Stimulated activated CD4-positive, alpha-beta T cell treated with anti-CD3 and anti-CD28 coated beads, TNF-alpha, amount 100 ng/mL, for 4 hours (primary cell): ENCODE measurements at places on chromosomes 6 and 20.
A peak's percentile ranks its signal among the peaks of the same experiment; 100 is the strongest.

GRCh38 chr6:78909391-78909790 is 42.0 kb downstream of the IRAK1BP1 start:
- no peak for DNase-seq

- DNase-seq = no peak
Observed at GRCh38 chr6:155093430-155093829, 98.3 kb downstream of the TIAM2 start.

GRCh38 chr6:157029980-157030690 is 253.0 kb downstream of the ARID1B start:
- no peak for DNase-seq

- DNase-seq = no peak
Observed at GRCh38 chr6:2109796-2110195, 135.6 kb downstream of the GMDS start.

DNA sequence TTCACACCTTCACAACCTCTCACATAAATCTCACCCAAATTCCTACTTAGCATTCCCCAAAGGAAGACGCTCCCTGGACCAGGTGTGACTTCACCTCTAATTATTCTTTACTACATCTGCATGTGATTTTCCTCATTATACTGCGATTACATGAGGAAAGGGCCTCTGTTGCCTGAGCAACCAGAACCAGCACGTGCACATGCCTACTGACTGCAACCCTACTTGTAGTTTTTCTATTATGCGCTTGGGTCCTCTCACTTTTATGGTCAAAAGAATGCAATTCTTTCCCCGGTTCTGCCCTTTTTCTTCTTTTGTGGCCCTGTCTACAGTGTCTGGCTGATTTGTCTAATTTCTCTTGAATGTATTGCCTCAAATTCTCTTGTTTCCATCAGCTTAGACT is 20.4 kb upstream of the ANKEF1 start:
- no peak for DNase-seq

DNA sequence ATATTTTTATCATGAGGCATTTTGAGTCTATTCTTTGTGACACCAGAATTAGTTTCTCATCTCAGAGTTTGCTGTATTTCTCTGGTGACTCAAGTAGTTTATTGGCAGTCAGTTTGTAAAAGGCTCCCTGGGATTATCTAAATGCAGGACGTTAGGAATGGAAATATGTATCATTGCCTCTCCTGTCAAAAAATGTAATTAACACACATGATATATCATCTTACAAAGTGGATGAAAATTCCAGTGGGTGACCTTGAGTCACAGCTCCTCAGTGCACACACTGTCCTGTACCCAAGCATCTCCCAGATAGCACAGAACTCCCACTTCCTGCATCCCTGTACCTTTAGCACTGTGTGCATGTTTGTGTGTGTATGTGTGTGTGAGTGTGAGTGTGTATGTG is 258.6 kb downstream of the LAMA2 start:
- DNase-seq = no peak

DNA sequence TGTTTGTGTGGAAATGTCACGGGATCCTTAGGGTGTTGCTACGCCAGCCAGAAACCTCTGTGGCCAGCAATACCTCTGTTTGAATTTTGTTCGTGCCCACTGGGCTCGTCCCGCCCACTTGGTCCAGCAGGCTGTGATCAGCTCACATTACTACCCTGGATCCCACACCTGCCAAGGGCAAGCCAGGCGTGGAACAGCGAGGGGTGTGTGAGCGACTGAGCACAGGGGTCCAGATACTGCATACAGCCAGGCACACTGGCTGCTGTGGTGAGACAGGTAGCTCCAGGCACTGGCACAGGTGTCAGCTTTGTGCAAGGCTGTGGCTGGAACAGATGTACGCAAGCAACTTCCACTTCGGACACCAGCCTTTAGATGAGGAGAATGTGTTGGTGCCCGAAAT is 718.9 kb downstream of the EPHA7 start:
- no peak for DNase-seq

GRCh38 chr6:11975353-11975977 is 36.6 kb upstream of the HIVEP1 start:
- DNase-seq = no peak

- DNase-seq = no peak
Observed at GRCh38 chr20:33209789-33210188, 7.4 kb upstream of the BPIFA3 start.

GRCh38 chr6:147726342-147726741 is 217.9 kb downstream of the SAMD5 start:
- DNase-seq = no peak

DNA sequence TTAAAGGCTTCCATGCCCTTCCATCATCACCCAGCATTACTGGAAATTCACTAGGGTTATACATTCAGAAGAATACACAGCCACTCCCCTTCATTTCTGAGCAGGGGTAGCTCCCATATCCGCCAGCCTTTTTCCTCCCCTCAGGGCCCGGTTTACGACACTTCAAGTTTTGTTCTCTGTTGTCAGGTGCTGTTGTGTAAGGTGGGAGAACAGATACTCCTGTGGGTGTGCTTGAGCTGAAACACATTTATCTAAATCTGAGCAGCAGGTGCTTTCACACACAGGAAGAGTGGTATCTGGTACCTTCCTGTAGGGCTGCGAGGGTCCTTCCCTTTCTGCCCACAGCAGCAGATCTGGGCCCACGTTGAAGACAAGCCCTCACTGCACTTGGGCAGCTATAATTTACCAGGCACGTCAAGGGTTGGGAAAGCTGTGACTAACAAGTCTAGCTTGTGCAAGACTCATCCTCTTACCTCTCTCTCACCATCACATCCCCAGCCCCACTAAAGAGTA is 215.8 kb upstream of the RREB1 start:
- DNase-seq = no peak

GRCh38 chr6:39530201-39530759 is 194.9 kb downstream of the KIF6 start:
- no peak for DNase-seq

- no peak for DNase-seq
Observed at GRCh38 chr6:29958921-29959320, 16.6 kb downstream of the HLA-A start.

DNA sequence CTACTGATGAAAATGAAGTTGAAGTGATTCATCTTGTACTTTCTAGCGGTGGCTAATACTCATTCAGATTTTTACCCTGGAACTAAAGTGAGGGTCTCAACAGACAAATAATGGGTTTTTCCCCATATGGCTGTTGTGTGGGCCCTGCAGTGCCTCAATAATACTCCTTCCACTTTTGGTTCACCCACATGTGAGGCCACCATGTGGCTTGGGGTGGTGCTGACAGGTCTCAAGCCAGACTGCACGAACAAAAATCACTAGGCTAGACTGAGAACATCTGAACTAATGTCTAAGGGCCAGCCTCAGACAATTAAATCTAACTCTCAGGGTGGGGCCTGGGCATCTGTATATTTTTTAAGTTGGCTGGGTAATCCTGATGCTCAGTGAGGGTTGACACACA is 7.9 kb upstream of the COL12A1 start:
- DNase-seq = no peak

GRCh38 chr6:4903751-4904370 is 100.0 kb downstream of the RPP40 start:
- no peak for DNase-seq

GRCh38 chr20:35085477-35086225 is 7.0 kb downstream of the TRPC4AP start:
- no peak for DNase-seq

GRCh38 chr6:74632196-74632875 is 573.5 kb downstream of the COL12A1 start:
- no peak for DNase-seq

GRCh38 chr6:34679552-34680253 is 16.9 kb downstream of the ILRUN start:
- DNase-seq = no peak

DNA sequence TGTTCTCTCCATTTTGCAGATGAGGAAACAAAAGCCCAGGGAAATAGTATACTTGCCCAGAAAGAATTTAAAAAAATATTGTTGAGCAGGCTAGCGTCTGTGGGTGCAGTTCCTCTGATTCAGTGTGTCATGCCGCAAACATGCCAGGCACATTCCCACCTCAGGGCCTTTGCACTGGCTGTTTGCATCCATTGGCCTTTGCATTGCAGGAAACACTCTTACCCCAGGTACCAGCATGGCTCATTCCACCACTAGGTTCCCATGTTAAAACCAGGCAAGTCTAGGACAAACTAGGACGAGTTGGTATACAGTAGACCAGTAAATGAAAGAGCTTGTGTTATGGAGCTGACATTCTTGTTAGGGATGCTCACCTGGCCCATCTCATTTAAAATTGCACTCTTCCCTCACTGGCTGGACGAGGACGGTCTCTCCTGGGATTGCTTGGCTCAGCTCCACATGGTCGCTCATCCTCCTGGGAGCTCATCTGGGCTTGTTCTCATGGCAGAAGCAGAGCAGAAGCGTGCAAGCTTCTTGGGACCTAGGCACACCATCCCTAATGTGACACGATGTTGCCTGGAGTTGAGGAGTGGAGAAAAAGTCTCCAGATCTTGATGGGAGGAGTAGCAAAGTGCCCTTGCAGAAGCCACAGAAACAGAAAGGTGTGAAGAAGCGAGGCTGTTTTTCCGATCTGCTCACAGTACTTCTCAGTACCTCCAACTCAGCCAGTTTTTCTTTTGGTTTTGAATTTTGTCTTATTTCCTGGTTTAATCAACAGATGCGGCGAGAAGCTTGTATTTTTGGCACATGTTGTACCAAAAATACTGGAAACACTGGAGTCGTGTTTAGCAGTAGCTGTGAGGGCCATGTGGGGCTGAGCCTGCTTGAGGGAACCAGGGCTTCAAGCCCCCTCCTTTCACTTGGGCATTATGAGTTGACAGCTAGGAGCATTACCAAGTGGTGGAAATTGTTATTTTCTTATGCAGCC is 13.9 kb downstream of the ZNF831 start:
- DNase-seq = no peak

DNA sequence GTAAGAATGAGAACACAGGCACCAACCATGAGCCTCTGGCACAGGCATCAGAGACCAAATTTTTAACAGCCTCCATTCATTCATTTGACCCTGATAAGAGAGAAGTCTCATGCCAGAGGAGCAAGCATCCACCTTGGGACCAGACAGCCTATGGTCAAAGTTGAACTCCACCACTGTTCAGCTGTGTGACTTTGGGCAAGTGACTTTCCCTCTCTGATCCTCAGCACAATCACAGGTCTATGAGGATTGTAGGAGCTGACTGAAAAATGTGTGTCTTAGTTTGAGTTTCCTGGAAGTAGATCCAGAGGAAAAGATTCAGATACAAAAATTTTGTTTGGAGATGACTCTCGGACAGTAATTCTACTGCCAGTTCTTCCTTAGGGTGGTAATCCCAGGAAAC is 645.1 kb upstream of the DEFB115 start:
- no peak for DNase-seq

GRCh38 chr20:11430652-11431051 is 487.0 kb upstream of the BTBD3 start:
- no peak for DNase-seq

DNA sequence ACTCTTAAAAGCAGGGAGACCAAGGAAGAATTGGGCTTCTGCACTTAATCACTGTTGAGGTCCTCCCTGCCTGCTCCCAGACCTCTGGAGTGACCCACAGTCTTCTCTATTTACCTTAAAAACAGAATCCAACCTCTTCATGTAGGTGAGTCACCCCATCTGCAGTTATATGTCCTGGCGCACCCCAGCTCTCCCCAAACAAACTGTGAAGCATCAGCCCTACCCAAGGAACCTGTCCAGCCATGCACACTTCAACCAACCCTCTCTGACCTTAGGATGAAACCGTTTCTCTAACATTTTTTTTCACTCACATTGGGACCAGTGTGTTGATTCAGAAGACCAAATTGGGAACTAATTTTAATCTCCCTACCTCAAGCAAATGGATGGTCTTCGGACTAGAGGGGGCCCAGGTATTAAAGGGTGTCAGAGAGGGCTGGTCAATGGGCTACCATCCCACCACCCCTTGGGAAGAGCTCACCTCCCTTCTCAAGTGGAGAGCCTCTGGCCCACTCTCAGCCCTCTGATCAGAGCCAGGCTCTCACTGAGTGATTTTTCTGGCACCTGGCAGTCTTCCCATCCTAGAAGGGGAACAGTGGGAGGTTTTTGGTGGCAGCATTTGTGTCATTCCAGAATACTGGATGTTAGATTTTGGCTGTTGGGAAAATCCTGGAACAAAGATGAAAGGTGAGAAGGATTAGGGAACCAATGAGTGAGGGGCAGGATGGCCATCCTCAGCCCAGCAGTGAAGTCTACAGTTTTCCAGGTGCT is 203.6 kb downstream of the LRFN2 start:
- no peak for DNase-seq

DNA sequence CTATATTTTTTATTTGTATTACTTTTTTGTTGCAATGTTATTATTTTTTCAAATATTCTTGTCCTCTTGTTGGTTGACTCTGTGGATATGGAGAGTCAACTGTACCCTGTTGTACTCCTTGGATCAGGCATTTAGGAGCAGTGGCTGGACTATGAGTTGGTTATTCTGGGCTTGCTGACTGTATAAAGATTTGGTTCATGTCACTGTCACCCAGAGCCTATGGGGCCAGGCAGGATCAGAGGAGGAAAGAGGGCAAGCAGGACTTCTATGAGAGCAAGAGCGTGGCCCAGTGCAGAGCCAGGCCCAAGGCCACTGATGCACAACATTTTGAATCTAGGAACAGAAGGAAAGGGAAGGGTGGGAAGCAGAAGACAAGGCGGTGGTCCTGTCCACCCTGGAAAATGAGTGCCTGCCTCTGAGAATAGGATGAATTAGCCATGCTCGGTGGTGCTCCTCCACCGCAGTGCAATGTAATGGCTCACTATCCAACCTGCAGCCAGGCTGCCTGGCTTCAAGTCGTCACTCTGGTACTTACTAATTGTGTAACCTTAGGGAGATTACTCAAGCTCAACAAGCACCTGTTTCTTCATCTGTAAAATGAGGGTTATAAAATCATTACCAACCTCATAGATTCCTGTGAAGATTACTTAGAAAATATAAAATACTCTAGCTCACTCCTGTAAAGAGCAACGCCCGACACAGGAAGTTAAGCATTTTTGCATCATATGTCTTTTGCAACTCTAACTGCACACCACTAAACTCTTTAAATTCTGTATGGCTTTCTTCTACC is 192.1 kb downstream of the KCNQ5 start:
- DNase-seq = no peak

GRCh38 chr6:130794010-130794697 is 33.1 kb upstream of the SMLR1 start:
- no peak for DNase-seq

- peak; percentile 53 for DNase-seq
Observed at GRCh38 chr6:12012558-12013306, 620 bp downstream of the HIVEP1 start.

- no peak for DNase-seq
Observed at GRCh38 chr6:84448331-84448730, 220.9 kb upstream of the CEP162 start.
